ACHN (cell line): ENCODE measurements at places on chromosomes 11 and 22.
A peak's percentile ranks its signal among the peaks of the same experiment; 100 is the strongest.

DNA sequence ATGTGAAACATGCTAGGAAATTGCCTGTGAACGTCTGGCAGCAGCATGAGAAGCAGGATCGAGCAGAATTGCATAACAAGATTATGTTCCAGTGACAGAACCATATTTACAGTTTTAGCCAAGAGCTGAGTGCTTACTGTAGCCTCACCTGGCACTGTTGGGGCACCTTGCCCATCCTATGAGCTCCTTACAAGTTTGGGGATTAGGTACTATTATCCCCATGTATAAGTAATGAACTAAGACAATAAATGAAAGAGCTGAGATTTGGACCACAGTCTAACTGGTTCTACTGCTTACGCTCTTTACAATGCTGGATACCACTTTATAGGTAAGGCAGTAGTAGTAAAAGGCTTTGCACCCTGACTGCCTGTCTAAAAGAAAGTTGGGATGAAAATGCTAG lies 17.1 kb upstream of the PATE1 start:
- no peak for DNase-seq

GRCh38 chr22:36329254-36330078 lies 58.3 kb downstream of the MYH9 start:
- peak; percentile 96 for DNase-seq

DNA sequence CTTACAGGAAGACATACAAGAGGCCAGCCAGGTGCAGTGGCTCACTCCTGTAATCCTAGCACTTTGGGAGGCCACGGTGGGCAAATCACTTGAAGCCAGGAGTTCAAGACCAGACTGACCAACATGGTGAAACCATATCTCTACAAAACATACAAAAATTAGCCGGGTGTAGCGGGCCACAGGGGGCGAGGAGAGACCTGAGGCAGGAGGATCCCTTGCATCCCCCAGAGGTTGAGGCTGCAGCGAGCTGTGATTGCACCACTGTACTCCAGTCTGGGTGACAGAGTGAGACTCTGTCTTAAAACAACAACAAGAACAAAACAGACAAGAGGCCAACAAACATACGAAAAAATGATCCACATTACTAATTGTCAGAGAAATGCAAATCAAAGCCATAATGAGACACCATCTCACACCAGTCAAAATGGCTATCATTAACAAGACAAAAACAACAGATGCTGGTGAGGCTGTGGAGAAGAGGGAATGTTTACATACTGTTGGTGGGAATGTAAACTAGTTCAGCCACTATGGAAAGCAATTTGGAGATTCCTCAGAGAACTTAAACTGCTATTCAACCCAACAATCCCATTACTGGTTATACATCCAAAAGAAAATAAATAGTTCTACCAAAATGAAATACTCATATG lies 498.8 kb upstream of the ARHGAP42 start:
- DNase-seq: no peak

DNA sequence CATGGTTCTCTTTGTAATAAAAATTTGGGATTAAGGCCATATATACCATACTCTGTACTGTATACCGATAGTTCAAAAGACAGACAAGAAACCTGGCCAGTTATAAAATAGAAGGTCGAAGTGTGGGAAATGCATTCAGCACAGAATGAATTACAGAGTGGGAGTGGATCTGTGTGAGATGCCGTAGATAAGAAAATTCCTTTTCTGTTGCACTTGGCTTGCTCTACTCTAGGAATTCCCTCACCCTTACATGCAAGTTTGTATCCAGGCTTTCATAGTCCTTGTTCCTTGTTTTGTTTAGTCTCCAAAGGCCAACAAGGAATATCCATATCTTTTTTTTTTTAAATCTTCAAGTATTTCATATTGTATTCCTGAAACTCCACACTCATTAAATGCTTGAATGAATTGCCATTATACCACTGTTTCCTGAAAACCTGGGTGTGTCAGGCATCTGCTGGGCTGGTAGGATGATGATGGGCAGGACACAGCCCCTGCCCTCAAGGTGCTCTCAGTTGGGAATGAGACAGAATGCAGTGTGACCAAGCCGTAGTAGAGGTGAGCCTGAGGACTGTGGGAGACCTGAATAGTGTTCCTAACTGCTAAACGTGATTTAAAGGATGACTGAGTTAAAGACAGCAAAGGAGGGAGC lies 53.5 kb downstream of the TEAD1 start:
- DNase-seq: no peak

- no peak for DNase-seq
Observed at GRCh38 chr11:94793822-94794221, 25.7 kb downstream of the AMOTL1 start.

DNA sequence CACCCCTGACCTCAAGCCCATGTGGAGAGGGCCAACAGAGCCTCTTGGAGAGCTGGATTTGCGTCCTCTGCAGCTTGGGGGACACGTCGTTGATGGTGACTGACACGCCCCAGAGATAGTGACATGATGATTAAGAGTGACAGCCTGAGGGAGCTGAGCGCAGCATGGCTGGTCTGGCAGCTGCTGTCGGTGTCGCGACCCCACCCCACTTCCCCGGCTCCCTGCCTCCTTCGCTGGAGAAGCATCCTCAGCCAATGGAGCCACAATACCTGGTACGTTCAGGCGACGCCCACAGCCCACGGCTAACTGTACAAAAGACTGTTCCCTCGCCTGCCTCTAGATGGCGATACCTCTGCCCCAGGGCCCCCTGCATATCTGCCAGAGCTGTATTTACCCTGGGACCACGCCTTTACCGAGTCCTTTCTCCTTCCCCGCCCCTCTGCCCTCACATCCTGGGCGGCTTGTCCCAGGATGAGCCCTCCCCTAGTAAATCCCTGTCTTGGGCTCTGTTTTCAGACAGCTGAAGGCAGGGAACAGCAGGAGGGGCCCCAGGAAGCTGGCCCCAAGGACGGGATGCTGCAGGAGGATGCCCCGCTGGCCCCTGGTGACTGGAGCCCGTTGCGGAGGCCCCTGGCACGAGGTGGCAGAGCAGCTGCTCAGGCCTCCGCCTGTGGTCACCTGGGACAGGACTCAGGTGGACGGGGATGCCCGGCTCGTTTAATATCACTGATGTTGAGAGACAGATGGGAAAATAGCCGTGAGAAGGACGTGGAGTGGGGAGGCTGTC lies 90.6 kb downstream of the RPS6KA4 start:
- peak; percentile 61 for DNase-seq

DNA sequence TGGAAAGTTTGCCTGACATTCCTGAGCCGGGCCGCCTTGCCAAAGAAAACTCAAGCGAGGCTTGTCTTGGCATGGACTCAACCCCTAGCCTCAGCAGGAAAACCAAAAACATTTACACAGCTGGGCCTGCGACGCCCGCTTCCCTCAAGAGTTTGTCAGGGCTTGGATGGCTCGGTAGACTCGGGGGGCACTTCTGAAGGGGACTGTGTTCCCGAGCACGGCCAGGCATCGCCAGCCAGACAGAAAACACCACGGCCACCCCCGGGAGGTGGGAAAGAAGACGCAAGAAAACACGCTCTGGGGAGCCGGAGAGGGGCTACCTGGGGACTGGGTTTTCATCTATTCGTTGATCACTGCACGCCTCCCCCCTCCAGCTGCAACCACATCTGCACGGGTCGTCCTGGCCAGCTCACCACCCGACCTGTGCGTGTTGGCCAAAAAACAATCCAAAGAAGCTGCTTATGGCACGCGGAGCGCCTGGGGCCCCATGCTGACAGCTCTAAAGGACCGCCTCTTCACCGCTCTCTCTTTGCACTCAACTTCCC lies 380.7 kb downstream of the MN1 start:
- DNase-seq: peak; percentile 54

GRCh38 chr22:28736301-28737155 lies 5.1 kb downstream of the CHEK2 start:
- DNase-seq: no peak

GRCh38 chr11:21485006-21485405 lies 707.9 kb upstream of the ANO5 start:
- no peak for DNase-seq

DNA sequence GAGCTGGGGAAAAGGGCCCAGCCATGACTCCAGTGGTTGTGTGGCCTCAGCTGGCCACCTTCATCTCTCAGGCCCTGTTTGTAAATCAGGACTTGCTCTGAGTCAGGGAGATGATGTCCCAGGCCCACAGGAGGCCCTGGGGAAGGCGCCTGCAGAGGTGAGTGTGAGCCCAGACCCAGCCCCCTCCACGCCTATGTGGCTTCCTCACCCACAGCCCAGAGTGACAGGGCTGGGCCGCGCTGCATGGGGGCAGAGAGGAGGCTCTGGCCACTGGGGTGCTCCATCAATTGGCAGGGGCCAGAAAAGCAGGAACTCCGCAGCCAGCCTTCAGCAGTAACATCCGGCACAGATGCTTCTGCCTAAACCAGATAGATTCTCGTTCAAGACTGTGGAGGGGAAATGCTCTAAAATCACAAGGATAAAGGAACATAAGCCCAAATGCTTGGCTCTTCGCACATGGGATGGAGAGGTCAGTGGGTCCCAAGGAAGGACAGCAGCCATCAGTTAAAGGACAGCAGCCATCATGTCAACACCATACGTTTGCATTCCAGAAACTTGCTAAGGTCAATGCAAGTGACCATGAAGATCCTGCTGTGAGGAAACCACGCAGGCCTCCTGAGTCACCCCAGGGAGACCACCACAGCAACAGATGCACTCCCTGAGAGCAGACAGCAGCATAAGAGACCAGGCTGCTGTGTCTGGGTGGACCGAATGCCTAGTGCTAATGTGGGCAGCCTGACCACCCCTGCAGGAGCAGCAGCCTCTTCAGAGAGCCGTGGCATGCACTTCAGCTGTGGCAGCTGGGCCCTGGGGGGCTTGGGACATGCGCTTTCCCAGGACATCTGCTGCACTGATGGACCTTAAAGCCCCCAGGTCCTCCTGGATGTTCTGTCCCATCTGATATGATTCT lies 28.3 kb downstream of the OSBPL5 start:
- no peak for DNase-seq

DNA sequence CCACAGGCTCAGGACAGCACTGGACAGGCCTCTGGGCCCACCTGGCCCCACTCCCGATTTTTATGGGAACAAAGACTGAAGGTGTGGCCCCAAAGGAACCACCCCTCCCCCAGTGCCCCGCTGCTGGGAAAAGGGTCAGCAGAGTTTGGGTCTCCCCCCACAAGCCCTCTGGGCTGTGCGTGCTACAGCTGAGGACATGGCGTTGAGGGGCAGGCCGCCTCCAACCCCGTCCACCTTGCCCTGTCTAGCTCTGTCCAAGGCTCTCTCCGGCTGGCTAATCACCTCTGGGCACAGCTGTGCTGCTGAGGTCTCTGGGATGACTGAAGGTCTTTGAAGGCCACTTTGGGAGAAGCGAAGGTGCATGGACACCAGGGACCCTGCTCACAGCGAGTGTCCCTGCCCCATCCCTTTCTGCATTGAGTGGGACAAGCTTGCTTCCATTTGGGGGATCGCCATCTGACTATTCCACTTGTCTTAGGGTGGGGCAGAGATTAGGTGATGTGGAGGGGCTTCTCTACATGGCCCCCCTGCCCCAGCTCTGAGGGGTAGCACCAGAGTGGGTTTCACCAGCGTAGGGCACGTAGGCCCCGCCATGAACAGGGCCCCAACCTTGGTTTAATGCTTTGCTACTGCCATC lies 6.5 kb downstream of the ASCL2 start:
- no peak for DNase-seq

DNA sequence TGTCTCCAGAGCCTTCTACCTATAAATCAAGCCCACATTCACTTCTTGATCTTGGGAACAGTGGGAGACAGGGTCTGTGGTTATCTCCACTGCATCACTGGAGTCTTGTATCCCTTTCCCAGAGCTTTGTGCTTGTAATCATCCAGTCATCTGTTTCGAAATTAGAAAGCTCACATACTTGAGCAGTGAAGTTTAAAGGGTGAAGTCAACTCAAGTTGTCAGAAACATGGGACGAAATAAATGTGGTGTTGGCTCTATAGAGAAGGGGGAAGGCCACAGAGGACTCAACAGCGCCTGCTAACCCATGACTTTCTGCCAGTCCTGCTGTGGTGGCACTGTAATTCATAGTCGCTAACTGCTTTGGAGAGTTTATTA lies 197.5 kb downstream of the DBX1 start:
- no peak for DNase-seq

- peak; percentile 79 for DNase-seq
Observed at GRCh38 chr11:17012712-17013547, 1.3 kb downstream of the PLEKHA7 start.

DNA sequence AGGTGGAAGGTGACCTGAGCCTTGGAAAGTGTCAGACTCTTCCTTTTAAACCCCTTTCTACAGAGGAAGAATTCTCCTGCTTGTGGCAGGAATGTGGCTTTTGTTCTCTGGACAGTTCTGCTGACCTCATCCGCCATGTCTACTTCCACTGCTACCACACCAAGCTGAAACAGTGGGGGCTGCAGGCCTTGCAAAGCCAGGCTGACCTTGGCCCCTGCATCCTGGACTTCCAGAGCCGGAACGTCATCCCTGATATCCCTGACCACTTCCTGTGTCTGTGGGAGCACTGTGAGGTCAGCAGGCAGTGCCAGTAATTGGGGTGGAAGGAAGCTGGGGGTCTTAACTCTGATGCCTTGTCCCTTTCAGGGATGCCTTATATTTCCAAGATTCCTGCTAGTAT lies 9.3 kb downstream of the HINFP start:
- no peak for DNase-seq

- DNase-seq: no peak
Observed at GRCh38 chr22:26066534-26066933, 102.7 kb upstream of the SEZ6L start.

DNA sequence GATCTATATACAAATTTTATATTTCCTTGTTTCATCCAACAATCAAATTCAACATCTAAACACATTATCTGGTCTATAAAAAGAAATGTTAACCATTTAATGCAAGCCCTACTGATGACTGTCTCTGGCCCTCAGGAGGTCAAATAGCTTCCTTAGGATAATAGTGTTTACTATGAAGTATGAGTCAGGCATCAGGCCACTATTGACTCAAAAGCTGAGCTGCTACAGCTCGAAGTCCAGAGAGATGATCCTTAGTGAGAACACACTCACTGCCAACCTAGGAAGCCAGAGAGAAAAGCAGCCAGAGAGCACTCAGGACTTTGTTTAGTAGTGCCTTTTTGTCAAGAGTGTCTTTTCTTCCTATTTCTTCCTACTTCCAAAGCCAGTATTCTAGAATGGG lies 171.8 kb downstream of the SOX6 start:
- DNase-seq: peak; percentile 48

DNA sequence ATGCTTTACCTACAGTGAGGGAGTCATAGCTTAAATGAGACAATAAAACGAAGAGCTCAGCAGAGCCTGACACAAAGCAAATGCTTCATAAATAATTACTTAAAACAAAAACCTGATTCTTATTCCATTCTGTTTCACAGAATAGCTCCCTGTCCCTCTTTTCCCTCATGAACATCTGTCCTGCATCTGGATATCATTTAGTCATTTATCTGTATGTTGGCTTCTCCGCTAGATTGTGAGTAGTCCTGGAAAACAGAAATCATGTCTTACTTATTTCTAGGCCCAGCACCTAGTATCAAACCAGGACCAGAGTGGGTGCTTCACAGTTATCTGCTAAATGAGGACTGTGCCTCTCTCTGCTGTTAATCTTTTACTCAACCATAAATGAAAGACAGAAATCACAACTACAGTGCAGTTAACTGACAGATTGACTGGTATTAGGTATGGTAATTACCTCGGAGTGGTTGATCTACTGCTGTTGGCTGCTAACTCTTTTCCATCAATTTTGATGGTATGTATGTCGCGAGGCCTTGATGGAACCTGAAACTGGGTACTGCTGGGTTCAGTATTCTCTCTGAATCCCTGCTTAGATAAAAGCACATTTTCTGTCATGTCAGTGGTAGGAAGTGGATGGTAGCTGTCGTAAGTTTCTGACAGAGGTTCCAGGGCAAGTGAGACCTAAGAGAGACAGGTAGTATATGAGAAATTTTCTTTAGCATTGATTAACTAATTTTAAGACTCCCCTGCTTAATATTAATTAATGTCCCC lies 31.5 kb downstream of the C2CD3 start:
- DNase-seq: peak; percentile 43
